ENCODE measurements at places on chromosomes 12 and 14.

- DNase-seq: no peak
These were observed 148.9 kb downstream of the CHST11 start for GRCh38 chr12:104605685-104606084.

DNA sequence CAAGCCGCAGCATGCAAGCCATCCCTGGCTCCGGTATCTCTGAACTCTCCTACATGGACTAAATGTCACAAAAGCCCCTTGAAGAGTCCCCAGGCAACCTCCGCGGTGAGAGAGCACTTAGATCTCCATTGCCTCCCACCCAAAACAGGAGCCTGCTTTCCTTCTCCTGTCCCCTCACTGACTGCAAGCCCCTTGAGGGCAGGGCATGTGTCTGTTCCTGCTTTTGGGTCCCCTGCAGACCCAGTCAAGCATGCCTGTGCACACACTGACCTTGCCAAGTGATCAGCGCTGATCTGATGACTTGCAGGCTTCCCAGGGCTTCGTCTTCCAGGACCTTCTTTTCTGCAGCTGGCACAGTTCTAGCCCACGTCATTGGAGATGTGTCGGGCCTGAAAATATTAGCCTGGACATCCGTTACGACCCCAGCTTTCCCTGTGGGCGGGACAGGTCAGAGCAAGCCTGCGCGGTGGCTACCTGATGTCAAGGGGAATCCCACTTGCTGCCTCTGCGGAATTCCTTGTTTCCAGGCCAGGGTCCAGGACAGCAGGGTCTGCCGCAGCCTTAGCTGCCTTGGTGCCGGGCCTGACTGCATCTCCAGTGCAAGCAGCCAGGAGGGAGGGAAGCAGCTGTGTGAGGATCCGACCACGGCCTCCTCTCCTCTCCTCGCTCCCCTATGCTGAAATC lies 92.5 kb downstream of the FBXL14 start:
- DNase-seq: no peak

- no peak for DNase-seq
These were observed 15.8 kb downstream of the ATP5MC2 start for GRCh38 chr12:53660041-53660440.

- DNase-seq: no peak
These were observed 267.6 kb downstream of the GRIN2B start for GRCh38 chr12:13713556-13714410.

All from pulmonary artery endothelial cell (primary cell).